ENCODE measurements at places on chromosomes 4 and X.

GRCh38 chr4:43223820-43224219 lies 331.3 kb downstream of the GRXCR1 start:
- H3K27ac ChIP-seq, result no peak overlapping the region
- no peaks in the 10 kb centered on the region for H3K4me1 ChIP-seq
- no peaks in the 10 kb centered on the region for H3K36me3 ChIP-seq
- H3K27me3 ChIP-seq, result no peaks in the 10 kb centered on the region
- H3K4me3 ChIP-seq, result no peak overlapping the region

- H3K27me3 ChIP-seq, result no peaks in the 10 kb centered on the region
- no peak for DNase-seq
- no peak overlapping the region for H3K27ac ChIP-seq
- no peaks in the 10 kb centered on the region for H3K4me1 ChIP-seq
- H3K4me3 ChIP-seq, result no peak overlapping the region
Measured at GRCh38 chr4:61933527-61933926, 733.4 kb downstream of the ADGRL3 start.

DNA sequence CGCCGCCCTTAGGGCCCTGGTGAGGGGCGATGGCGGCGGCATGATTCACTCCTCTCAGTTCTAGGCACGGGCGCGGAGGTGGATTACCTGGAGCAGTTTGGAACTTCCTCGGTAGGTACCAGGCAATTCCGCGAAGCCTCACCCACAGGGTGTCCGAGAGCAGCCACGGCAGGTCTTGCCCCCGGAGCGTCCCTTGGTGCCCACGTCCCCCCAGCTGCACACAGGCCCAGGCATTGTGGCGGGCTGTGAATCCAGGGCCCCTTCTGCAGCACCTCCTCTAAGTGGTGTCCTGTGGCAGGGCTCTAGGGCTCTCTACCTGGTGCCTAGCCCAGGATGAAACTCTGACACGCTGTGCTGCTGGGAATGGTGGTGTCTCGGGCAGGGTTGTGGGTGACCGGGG lies 13.9 kb downstream of the TACC3 start:
- peaks cover 2% of the 10 kb centered on the region for H3K4me1 ChIP-seq
- DNase-seq, result no peak
- no peak overlapping the region for H3K4me3 ChIP-seq
- H3K27me3 ChIP-seq, result no peaks in the 10 kb centered on the region
- peaks cover 64% of the 10 kb centered on the region for H3K36me3 ChIP-seq

GRCh38 chr4:88879991-88880390 lies 177.0 kb downstream of the FAM13A start:
- no peak overlapping the region for H3K27ac ChIP-seq
- H3K4me3 ChIP-seq, result no peak overlapping the region
- no peaks in the 10 kb centered on the region for H3K4me1 ChIP-seq
- no peaks in the 10 kb centered on the region for H3K36me3 ChIP-seq

GRCh38 chrX:31272472-31272775 lies 200.6 kb upstream of the FTHL17 start:
- no peak for DNase-seq
- no peak overlapping the region for H3K4me3 ChIP-seq
- no peak overlapping the region for H3K27ac ChIP-seq
- peaks cover 7% of the 10 kb centered on the region for H3K27me3 ChIP-seq
- no peaks in the 10 kb centered on the region for H3K4me1 ChIP-seq

DNA sequence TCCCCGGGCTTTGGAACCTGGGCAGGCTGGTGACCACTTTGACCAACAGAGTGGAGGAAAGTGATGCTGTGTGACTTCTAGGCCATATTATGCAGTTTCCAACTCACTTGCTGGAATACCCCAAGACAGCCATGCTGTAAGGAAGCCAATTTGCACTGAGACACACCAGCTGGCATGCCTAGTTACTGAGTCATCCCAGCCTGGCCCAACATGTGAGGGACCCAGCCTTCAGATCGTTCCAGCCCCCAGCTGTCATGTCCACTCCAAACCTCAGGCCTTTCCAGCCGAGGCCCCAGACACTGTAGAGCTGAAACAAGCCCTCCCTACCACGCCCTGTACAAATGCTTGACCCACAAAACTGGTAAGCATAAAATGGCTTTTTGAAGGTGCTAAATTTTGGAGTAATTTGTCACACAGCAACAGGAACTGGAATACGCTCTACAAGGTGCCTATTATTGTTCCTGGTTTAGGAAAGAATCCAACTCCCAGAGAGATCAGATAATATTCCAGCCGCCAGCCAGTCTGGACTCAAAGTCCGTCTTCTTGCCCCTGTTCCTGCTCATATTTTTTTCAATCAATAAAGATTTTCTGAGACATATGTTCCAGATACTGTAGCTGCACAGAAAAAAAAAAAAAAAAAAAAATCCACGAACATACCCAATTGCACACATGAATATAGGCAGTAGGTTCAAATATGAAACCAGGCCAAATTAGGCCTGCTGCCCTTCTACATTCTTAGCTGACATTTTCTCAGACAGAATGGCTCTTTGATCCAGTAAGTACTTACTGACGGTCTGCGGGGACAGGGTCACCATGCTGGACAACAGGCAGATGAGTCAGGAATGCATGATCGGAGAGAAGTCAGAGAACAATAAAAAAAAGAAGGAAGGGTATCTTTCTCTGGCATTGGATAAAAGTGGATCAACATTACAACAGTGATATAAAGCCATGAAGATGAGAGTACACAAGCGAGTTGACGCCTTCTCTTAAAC lies 35.1 kb downstream of the SH3KBP1 start:
- H3K27me3 ChIP-seq, result no peaks in the 10 kb centered on the region
- peaks cover 8% of the 10 kb centered on the region for H3K36me3 ChIP-seq
- no peak overlapping the region for H3K27ac ChIP-seq
- DNase-seq, result no peak
- H3K4me1 ChIP-seq, result peaks cover 23% of the 10 kb centered on the region

DNA sequence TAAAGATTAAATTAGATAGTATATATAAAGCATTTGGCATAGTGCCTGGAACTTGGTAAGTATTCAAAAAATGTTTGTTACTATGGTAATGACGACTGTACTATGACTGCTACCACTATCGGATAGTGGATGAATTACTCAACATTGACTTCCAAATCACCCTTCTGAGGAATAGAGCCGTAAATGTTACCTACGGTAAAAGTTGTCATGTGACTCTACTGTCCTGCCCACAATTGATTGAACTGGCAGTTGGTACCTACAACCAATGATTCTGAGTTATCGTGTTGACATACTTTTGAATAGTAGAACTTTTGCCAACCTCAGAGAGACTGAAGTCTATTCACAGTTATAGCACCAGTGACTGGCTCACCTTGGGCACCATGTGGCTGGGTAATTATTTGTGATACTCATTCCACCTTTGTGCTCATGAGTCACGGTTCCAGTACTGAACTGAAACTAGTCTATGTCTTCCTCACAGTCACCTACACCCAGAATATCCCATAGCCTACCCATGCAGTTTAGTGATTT lies 185.5 kb upstream of the PITX2 start:
- no peaks in the 10 kb centered on the region for H3K36me3 ChIP-seq
- no peak overlapping the region for H3K27ac ChIP-seq
- no peak overlapping the region for H3K4me3 ChIP-seq

GRCh38 chrX:68183612-68184214 lies 249.6 kb downstream of the OPHN1 start:
- peaks cover 10% of the 10 kb centered on the region for H3K4me1 ChIP-seq
- no peak overlapping the region for H3K4me3 ChIP-seq
- no peak overlapping the region for H3K27ac ChIP-seq
- H3K36me3 ChIP-seq, result peaks cover 1% of the 10 kb centered on the region
